ENCODE measurements at places on chromosomes 6 and 20. TPM values are rescaled to one million over a fixed set of nuclear protein-coding genes. Genes with fewer than 3 reads are reported as not detected.

GRCh38 chr6:122890250-122890649 lies 101.2 kb downstream of the SMPDL3A start:
- DNase-seq, result no peak

The KCNQ5 gene
- 24.1 TPM for total RNA-seq

GRCh38 chr6:36463676-36464075 lies 20.9 kb downstream of the KCTD20 start:
- DNase-seq, result no peak

DNA sequence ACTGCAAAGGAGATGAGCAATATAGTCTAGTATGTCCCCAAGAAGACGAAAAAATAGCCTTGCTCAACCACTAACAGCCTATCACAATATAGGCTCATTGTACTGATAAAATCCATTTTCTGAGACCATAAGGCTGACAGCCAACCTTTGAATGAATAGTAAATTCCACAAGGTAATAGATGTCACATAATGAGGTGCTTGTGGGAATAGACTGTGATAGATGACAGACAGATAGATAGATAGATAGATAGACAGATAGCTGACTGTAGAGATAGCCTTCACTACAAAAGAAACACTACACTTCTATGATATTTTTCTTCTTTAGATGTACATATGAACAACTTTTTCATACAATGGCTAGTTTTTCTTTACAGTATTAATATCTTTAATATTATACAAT lies 760.3 kb upstream of the NRSN1 start:
- no peak for DNase-seq

DNA sequence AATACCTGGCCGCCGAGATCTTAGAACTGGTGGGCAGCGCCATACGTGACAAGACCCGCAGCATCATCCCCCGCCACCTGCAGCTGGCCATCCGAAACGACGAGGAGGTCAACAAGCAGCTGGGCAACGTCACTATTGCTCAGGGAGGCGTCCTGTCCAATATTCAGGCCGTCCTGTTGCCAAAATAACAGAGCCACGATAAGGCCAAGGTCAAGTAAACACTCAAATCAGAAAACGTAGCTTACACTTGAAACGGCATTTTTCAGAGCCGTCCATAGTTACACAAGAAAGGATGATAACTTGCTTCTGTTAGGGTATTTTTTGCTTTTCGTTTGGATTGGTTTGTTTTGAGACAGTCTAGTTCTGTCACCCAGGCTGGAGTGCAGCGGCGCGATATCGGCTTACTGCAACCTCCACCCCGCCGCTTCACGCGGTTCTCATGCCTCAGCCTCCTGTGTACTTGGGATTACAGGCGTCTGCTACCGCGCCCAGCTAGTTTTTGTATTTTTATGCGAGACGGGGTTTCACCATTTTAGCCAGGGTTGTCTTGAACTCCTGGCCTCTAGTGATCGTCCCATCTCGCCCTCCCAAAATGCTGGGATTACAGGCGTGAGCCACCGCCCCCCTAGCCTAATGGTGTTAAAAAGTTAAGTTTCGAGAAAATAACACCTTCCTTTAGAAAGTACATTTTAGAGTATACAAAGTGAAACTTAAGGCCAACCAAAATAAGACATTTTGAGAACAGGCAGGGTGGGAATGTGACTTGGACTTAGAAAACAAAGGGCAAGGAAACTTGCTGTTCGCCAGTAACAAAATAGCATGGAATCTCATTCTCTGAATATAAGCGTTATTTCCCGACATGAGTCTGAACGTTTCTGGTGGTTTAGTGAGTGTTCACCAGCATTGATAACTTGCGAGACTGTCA lies 42.8 kb upstream of the HFE start:
- no peak for DNase-seq

DNA sequence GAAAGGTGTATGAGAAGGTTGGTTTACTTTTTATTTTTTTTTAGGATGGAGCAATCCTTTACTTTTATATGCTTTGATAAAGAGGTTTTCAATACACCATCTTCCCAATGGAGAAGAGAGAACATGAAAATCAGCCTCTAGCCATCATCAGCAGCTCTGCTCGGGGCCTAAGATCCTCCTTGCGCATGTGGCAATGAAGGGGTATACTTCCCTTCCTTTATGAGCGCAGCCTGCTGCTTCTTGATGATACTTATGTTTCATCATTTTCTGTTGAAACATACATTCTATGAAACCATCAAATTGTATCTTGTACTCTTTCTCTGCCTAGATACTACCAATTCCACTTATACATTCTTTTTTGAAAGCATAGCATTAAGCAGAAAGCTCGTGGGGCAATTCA lies 74.5 kb downstream of the MAP7 start:
- DNase-seq, result no peak

- DNase-seq, result no peak
These were observed 128.8 kb upstream of the SIM1 start for GRCh38 chr6:100593522-100593921.

DNA sequence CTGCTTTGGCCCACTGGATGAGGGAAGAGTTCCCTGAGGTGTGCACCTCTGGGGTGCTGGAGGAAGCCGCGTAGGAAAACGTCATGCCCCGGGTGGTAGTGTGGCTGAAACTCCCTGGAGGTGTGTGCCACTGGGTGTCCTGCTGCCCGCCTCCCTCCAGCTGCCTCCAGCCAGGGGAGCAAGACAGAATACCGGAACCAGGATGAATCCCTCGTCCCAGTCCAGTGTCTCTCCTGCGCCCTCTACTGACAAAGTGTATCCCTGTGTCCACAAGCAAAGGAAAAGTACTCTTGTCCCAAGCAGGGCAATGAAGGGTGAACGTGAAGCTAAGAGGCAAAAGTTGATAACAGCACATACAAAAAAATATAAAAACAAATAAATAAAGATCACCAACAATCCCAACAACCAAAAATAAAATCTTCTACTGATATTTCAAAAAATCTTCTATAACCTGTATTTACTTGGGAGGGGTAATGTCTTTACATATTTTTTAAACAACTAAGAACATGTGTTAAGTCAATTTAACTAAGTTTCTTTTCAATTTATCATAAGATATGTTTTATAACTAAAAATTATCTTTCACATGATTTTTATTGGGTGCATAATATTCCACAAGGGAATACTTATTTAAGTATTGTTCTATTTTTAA lies 437.6 kb downstream of the MAFB start:
- peak; percentile 92 for DNase-seq

- no peak for DNase-seq
These were observed 472.1 kb upstream of the MARCKS start for GRCh38 chr6:113385020-113385431.

DNA sequence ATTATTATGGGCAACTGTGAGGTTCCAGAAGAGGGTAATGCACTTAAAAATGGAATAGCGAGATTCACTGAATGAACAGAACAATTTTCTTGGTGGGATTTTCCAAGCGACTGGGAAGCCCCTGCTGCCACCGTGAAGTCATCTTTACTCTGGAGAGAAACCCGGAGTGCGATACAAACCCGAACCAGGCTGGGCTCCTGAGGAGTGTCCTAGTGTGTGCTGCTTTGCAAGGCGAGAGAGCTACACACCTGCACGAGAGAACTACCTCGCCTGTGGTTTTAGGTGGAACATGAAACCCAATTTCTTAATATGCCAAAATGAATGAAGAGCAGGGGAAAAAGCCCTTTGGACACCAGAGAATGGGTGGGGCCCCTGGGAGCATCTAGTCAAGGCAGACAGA lies 33.5 kb upstream of the DACT2 start:
- no peak for DNase-seq

GRCh38 chr6:51511081-51511480 lies 576.3 kb downstream of the PKHD1 start:
- no peak for DNase-seq

DNA sequence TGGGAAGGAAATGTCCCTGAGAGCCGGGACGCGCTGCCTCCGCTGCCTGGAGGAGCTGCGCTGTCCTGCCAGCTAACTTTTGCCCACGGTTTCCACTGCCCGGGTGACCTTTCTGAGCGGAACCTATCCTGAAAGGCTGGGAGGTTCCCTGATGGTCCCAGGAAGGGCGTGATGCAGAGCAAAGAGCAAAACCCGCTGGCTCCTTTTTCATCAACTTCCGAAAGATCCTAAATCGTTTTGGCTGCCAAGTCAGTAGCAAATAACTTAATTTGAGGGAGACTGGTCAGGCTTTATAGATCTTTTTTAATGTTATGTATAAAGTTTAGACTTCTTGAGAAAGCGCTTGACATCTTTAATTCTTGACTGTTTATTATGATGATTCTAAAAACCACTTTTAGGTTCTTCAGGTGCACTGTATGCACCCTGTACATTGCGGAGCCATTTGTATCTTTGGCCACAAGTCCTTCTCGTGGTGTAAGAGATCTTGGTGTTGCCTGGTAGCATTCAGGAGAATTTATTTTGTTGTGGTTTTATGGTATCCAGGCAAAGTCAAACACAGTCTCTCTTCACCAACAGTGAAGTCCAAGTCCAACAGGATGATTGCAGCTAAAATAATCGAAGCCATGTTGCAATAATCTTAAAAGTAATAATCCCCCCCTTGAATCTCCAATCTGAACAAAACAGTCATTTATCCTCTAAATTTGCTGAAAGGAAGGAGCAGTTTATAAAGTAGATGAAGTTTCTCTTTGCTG lies at the start of gene SYNE1:
SYNE1 (minus strand) TSS at position 67 of the 752 bp plus-strand sequence. CDS start 9,031 bp downstream, outside the sequence.
- no peak for DNase-seq

DNA sequence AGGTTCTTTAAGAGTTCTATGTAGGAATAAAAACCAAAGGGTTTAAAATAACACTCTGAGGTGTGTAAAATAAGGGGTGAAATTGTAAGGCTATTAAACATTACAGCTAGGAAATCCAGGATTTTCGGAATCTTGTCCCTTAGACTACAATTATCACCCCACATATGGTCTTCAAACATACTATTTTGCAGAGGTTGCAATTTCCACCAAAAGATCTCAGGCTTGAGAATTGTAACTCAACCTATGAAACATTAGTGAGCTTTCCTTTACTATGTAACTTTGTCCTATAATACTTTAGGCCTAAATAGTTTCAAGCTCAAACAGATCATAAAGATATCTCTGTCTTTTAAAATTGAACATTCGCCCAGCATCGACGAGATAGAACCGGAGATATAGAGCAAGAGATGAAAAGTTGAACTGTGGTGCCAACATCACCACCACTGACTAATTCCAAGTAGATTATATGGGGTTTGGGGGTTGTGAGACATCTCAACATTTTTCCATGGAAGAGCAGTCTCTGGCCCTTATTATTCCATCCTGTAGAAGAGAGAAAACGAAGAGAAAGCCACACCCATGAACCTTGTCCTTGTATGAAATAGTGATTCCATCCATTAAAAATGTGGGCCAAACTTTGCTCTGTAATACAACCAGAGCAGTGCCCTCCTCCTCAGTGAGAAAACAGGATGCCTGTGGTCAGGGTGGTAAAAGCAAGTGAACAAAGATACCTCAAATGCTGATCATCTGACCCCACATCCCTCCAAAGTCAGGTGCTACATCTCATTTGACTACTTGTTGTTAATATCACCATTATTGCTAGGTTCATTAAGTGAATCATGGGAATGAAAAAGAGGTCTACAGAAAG lies 284.5 kb upstream of the GJE1 start:
- DNase-seq, result peak; percentile 16

- DNase-seq, result no peak
These were observed 68.5 kb downstream of the FOXC1 start for GRCh38 chr6:1678201-1678600.

DNA sequence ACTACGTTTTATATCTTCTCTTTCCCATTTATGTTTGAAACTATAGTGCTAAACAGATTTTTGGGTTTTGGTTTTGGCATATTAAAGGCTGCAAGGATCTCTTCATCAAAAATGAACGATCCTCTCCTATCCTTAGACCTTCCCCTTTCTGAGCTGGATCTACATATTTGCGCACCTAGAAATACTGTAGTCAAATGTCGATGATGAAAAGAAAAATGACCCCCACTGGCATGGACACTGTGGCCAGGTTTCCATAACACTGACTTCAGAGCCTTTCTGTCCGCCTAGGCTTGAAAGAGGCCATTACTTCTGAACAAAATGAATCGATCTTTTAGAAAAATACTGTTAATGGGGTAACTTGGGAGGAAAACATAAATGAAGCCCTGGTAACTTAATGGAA lies 5.8 kb downstream of the FLRT3 start:
- no peak for DNase-seq

The EMILIN3 gene
- total RNA-seq, result 0.24 TPM

The BTNL2 gene
- not detected for total RNA-seq

DNA sequence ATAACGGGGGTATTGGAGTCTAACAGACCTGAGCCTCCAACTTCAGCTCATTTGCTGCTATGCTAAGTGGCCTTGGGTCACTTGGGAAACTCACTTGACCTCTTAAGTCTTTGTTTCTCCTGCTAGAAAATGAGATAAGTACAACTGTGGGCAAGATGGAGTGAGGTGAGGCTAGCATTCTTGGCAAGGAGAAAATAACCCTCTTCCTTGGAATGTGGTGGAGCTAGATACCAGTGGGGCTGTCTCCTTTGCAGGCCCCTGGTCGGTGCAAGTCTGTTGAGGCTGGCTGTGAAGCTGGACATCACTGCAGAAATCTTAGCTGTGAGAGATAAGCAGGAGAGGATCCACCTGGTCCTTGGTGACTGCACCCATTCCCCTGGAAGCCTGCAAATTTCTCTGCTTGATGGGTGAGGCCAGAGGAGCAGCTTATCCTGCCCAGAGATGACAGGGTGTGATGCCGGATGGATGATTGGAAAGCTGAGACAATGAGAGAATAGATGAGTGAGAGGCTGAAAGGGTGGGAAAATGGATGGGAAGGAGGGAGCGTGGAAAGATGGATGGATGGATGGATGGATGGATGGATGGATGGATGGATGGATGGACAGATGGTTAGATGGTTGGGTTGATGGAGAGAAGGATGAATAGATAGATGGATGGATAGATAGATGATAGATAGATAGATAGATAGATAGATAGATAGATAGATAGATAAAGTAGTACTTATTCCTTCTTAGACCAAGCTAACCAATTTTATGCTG lies 4.4 kb downstream of the BPIFA1 start:
- DNase-seq, result no peak

The AAR2 gene
- 51.8 TPM for total RNA-seq

The HLA-C gene
- total RNA-seq, result 136 TPM

- peak; percentile 63 for DNase-seq
These were observed 570 bp upstream of the PLCB4 start for GRCh38 chr20:9068233-9068801.

The MAFB gene
- 1.2 TPM for total RNA-seq

The SCUBE3 gene
- 0.80 TPM for total RNA-seq

DNA sequence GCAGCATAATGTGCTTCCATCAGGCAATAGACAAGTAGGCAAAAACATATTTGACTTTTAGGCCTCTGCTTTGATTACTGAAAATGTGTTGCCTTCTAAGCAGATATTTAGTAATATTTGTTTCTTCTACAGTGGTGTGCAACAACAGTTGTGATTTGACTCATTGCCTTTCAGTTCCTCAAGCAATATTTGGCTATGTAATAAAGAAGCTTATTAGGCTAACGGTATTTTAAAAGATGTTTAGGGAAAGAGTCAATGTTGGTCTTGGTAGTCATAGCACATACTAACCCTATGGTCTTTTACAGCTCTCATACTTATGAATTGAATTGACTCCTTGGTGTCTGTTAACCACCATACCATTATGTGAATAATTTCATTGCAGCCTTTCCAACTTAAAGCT lies 124.1 kb downstream of the GRIK2 start:
- DNase-seq, result no peak

The LY6G6F gene
- not detected for total RNA-seq

- DNase-seq, result peak; percentile 65
These were observed 17.8 kb upstream of the ZNF217 start for GRCh38 chr20:53611449-53611894.

The RBPJL gene
- not detected for total RNA-seq

GRCh38 chr6:113457198-113457597 lies 399.9 kb upstream of the MARCKS start:
- peak; percentile 18 for DNase-seq

Measured in SK-MEL-5 (cell line).